ENCODE measurements at places on chromosomes 4 and X. TPM values are rescaled to one million over a fixed set of nuclear protein-coding genes. Genes with fewer than 3 reads are reported as not detected.

Gene MAGEA9B
- not detected for total RNA-seq

Gene SYTL5
- not detected for total RNA-seq

Gene CLOCK
- total RNA-seq: 22.8 TPM

Gene SMIM31
- total RNA-seq: not detected

Gene PRSS48
- total RNA-seq: not detected

Gene UGT2A1
- not detected for total RNA-seq

Gene LRIT3
- under 0.01 TPM for total RNA-seq

Gene AP1AR
- 16.9 TPM for total RNA-seq

Gene SLC2A9
- 0.78 TPM for total RNA-seq

Gene CT45A5
- total RNA-seq: not detected

Data from subcutaneous preadipocyte (primary cell).